Left lobe of liver (tissue), 2 donors: ENCODE measurements at places on chromosomes 6 and 20.

- DNase-seq, result peak; percentile 56
Observed at GRCh38 chr6:85580118-85580877, 13.4 kb downstream of the SNX14 start.

DNA sequence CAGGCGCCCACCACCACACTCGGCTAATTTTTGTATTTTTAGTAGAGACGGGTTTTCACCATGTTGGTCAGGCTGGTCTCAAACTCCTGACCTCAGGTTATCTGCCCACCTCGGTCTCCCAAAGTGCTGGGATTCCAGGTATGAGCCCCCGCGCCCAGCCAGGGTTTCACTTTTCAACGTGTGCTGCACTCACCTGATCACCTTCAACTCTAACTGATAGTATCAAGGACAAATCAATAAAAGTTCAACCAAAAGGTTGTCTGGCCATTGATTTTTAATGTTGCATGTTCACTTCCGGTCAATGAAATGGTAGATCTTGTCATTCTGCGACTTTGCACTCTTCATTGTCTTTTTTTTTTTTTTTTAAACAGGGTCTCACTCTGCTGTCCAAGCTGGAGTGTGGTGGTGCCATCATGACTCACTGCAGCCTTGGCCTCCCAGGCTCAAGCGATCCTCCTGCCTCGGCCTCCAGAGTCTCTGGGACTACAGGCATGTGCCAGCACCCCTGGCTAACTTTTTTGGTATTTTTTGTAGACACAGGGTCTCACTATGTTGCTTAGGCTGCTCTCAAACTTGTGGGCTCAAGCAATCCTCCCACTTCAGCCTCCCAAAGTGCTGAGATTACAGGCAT lies 37.3 kb downstream of the ZNF217 start:
- DNase-seq, result no peak

GRCh38 chr20:15619341-15619740 lies 953.9 kb downstream of the KIF16B start:
- DNase-seq, result no peak

DNA sequence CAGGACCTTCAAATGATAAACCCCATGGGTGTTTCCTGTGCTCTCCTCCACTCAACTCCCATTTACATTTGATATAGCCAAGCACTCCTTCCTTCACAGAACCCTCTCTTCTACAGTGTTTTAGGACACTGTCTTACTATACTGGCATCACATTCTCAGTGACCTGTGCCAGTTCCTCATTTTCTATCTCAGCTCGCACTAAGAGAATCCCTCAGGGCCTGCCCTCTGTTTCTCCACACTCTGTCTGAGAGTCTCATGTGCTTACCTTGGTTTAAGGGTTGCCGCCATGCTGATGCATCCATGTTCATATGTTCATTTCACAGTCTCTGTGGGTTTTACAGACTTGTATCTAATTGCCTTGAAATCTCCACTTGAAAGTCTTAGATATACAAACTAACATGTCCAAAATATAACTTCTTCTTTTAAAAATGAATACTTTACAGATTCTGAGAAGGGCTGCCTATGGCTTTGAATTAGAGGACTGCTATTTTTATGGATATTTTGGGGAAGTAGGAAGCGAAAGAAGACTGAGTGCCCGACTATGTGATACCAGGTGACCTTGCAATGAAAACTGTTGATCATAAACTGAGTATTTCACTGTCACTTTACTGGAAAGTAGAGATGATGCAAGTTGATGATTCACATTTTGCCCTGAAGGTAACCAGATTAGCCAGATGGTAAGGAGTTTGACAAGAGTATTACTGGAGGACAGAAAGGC lies 153.1 kb upstream of the SIM1 start:
- no peak for DNase-seq

- no peak for DNase-seq
Observed at GRCh38 chr20:6686171-6686570, 81.3 kb upstream of the BMP2 start.

- no peak for DNase-seq
Observed at GRCh38 chr20:57785061-57785460, 75.2 kb upstream of the PMEPA1 start.

DNA sequence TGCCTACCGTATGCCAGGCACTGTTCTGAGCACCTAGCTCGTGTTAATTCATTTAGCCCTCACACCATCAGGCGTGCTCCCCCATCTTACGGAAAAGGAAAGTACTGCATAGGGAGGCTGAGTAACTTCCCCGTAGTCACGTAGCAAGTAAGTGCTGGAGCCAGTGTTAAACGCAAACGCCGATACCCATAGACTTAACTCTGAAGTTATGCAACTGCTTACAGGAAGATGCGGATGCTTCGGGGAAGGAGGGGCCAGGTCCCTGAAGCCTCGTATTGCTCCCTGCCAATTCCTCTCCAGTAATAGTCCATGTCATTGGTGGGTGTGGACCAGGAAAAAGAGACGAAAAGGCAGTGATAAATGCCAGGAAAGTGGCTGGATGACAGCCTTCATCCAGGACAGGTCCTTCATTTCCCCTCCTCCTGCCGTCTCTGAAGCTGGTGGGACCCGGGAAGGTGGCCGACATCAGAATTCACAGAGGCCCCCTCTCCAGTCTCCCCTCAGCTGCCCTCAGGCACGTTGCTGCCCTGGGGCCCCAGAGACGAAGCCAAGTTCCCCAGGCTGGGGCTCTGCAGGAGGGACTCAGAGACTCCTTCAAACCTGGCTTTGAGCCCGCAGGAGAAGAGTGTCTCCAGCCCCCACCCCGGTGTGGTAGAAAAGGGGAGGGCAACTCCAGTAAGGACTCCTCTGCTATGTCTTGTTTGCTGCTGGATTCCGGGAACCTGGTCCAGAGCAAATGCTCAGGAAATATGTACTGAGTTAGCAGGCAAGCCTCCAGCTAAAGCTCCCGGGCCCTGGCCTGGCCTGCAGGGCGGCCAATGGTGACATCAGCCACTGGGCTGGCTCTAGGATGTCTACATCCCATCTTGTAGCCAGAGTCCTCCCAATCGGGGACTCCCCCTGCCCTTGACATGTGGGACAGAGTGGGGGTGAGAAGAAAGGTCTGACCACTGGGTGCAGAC lies 37.8 kb downstream of the RAB44 start:
- DNase-seq, result peak; percentile 71

- peak; percentile 49 for DNase-seq
Observed at GRCh38 chr20:39268981-39269461, 306.9 kb downstream of the DHX35 start.

DNA sequence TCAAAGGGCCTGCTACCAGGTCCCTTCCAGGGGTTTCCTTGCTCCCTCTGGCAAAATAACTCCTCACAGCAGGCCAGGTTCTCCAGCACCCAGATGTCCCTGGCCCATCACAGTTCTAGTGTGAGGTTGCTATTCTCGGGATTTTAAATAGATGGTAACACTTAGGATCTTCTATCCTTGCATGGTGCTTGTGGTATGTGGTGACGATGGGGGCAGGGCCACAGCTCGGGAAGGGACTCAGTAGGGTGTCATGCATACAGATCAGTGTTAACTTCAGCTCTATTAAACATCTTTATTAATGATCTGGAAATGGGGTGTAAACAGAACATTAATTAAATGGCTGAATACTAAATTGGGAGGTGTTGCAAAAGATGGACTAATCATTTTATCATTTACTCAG lies 323.8 kb downstream of the QKI start:
- DNase-seq, result no peak

DNA sequence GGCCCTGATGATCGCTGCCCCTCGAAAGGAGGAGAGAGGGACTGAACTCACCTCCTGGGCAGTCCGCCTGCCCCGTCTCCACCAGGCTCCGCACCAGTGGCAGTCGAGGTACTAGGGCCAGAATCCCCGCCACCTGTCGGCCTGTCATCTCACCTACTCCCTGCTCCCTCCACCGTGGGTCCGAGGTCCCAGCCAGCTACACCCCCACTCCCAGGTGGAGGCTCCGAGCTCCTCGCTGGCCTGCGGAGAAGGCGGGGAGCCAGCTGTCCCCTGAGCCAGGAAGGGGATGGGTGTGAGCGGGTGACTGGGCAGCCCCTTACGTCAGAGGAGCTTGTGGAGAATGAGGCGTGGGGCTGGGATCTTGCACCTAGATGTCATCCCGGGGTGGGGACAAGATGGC lies 1066.5 kb upstream of the MANEA start:
- no peak for DNase-seq

GRCh38 chr6:162539321-162539720 lies 188.2 kb downstream of the PRKN start:
- no peak for DNase-seq

- DNase-seq, result no peak
Observed at GRCh38 chr6:14549304-14549770, 431.8 kb downstream of the CD83 start.

- DNase-seq, result no peak
Observed at GRCh38 chr20:219290-220115, 7.6 kb upstream of the DEFB129 start.

- no peak for DNase-seq
Observed at GRCh38 chr6:49698478-49698877, 14.9 kb downstream of the CRISP2 start.

DNA sequence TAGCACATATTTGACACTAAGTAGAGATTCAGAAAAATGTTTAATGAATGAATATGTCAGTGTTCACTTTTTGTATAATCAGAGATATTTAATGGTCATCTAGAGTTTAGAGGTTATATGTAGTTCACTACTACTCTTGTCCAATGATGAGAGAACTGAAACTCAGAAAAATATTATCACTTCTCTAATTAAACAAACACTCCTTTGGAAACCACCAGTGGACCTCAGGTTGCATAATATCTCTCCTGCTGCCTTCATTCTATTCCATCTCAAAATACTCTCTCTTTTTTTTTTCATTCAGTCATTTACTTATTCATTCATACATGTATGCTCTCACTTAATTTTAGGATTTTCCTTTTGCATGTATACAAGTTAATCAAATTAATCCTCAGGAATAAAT lies 423.1 kb upstream of the RNF217 start:
- DNase-seq, result no peak
